Left ventricle myocardium inferior (tissue), 1 donor: ENCODE measurements at places on chromosomes 16 and 17. TPM values are rescaled to one million over a fixed set of nuclear protein-coding genes. Genes with fewer than 3 reads are reported as not detected.

The TNFRSF13B gene
- total RNA-seq, result not detected

The MKS1 gene
- 10.8 TPM for total RNA-seq

The CCL1 gene
- total RNA-seq, result not detected

The CLEC3A gene
- not detected for total RNA-seq

The NPIPB6 gene
- total RNA-seq, result 1.1 TPM

The CNTD1 gene
- total RNA-seq, result not detected

The GNG13 gene
- not detected for total RNA-seq

The DDX52 gene
- 12.9 TPM for total RNA-seq

The CACNA1G gene
- 0.58 TPM for total RNA-seq

The DPEP1 gene
- total RNA-seq, result not detected

The PRRT2 gene
- total RNA-seq, result 2.1 TPM
